ENCODE measurements at places on chromosomes 6 and 20. TPM values are rescaled to one million over a fixed set of nuclear protein-coding genes. Genes with fewer than 3 reads are reported as not detected.

DNA sequence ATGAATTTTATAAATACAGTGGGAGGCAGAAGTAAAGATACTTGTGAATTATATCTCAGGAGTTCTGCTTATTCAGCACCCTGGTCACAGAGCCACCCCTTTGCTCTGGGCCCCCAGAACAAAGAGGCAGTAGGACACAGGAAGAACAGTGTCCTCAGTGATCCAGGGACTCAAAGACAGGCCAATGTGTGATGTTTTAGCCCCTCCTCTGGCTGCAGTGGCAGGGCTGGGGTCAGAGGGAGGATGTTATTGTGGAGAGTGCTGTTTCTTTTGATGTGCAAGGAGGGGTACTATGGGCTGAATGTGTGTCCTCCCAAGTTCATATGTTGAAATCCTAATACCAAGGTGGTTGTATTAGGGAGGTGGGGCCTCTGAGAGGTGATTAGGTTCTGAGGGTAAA lies 74.1 kb upstream of the MAP3K7 start:
- no peak for DNase-seq
- H3K27ac ChIP-seq: no peak overlapping the region
- no peaks in the 10 kb centered on the region for H3K36me3 ChIP-seq
- H3K4me3 ChIP-seq: no peak overlapping the region
- H3K4me1 ChIP-seq: no peaks in the 10 kb centered on the region

DNA sequence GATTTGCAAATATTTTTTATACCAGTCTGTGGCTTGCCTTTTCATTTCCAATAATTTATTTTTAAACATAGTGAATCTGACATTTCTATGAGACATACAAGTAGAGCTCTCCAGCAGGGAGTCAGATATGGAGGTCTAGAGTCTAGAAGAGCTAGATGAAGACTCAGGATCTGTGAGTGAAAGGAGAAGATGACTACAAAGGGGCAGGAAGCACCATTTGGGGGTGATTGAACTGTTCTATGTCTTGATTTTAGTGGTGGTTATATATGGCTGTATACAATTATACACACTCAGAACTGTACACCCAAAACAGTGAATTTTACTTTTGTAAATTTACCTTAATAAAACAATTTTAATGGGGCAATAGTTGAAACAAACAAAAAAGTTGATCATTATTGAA lies 127.9 kb upstream of the BACH2 start:
- H3K4me1 ChIP-seq: no peaks in the 10 kb centered on the region
- H3K27ac ChIP-seq: no peak overlapping the region
- no peak for DNase-seq
- no peak overlapping the region for H3K4me3 ChIP-seq
- no peaks in the 10 kb centered on the region for H3K27me3 ChIP-seq

DNA sequence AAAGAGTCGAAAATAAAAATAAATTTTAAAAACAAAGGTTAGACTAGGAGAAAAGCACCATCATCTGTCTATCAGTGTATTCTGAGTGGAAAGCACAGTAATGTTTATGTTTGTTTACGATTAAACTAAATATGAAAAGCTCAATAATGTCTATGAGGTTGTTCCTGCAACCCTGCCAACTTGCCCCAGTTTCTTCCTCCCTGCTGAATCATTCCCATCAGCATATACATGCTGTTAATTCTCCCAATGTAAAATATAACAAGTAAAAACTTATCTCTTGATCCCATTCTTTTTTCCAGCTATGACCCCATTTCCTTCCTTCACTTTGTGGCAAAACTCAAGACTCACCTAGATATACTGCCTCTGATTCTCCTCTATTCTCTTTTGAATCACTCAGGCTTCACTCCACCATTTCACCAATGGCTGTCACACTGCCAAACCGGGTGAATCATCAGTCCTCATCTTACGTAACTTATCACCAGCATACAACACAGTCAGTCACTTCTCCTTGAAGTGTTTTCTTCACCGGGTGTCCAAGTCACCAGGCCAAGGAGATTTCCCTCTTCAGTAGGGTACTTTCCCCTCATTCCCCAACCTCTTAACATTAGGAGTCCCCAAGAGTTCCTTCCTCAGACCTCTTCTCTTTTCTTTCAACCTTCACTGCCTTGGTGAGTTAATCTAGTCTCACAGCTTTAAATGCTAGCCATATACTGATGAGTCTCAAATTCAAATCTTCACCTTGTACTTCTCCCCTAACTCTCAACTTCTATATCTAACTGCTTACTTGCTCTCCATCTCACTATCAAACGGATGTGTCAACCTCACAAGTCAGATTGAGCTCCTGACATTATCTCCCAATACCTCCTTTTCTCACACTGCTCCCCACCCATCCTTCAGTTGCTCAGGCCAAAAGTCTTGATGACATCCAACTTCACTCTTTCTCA lies 6.2 kb downstream of the TMEM242 start:
- no peaks in the 10 kb centered on the region for H3K4me1 ChIP-seq
- DNase-seq: peak; percentile 75
- no peak overlapping the region for H3K4me3 ChIP-seq
- peak overlapping the region; percentile 21 for H3K27ac ChIP-seq
- peaks cover 24% of the 10 kb centered on the region for H3K36me3 ChIP-seq
- H3K27me3 ChIP-seq: no peaks in the 10 kb centered on the region

DNA sequence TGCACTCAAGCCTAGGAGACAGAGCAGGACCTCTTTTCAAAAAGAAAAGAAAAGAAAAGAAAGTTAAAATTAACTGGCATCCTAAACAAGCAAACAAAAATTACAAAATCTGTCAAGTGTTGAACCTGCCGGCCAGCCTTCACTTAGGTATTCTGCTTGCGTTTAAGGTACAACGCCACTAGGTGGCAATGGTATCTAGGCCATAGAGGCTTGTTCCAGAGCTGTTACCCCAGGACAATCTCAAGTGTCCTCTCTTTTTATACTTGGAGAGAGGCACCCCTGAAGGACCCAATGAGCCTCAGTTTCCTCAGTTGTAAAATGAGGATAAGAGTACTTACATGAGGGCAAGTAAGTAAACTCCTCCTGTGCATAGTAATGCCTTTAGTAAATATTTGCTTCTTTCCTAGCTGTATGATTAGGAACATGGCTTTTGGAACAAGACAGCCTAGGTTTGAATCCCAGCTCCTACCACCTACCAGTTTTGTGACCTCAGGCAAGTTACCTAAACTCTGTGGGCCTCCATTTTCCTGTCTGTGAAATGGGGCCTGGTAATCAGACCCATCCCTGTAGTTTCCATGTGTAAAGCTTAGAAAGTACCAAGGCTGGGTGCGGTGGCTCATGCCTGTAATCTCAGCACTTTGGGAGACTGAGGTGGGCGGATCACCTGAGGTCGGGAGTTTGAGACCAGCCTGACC lies 5.8 kb upstream of the PACSIN1 start:
- no peaks in the 10 kb centered on the region for H3K36me3 ChIP-seq
- H3K27ac ChIP-seq: no peak overlapping the region
- no peaks in the 10 kb centered on the region for H3K4me1 ChIP-seq
- no peak overlapping the region for H3K4me3 ChIP-seq
- no peaks in the 10 kb centered on the region for H3K27me3 ChIP-seq

GRCh38 chr6:5174244-5174643 lies 86.5 kb downstream of the LYRM4 start:
- H3K4me1 ChIP-seq: no peaks in the 10 kb centered on the region
- H3K36me3 ChIP-seq: no peaks in the 10 kb centered on the region
- no peak overlapping the region for H3K27ac ChIP-seq
- no peaks in the 10 kb centered on the region for H3K27me3 ChIP-seq

DNA sequence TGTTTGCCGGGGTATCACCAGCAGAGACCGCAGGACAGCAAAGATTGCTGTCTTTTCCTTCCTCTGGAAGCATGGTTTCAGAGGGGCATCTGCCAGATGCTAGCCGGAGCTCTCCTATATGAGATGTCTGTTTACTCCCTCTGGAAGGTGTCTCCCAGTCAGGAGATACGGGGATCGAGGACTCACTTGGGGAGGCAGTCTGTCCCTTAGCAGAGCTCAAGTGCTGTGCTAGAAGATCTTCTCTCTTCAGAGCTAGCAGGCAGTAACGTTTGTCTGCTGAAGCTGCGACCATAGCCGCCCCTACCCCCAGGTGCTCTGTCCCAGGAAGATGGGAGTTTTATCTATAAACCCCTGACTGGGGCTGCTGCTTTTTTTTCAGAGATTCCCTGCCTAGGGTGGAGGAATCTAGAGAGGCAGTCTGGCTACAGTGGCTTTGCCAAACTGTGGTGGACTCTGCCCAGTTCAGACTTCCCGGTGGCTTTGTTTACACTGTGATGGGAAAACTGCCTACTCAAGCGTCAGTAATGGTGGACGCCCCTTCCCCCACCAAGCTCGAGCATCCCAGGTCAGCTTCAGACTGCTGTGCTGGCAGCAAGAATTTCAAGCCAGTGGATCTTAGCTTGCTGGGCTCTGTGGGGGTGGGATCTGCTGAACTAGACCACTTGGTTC lies 133.0 kb upstream of the FLRT3 start:
- H3K27ac ChIP-seq: peak overlapping the region; percentile 22
- no peak overlapping the region for H3K4me3 ChIP-seq
- peak; percentile 60 for DNase-seq
- no peaks in the 10 kb centered on the region for H3K36me3 ChIP-seq

- H3K4me1 ChIP-seq: no peaks in the 10 kb centered on the region
- no peak overlapping the region for H3K4me3 ChIP-seq
- H3K27me3 ChIP-seq: no peaks in the 10 kb centered on the region
- no peaks in the 10 kb centered on the region for H3K36me3 ChIP-seq
- no peak for DNase-seq
Observed at GRCh38 chr6:145600299-145600698, 135.0 kb downstream of the EPM2A start.

DNA sequence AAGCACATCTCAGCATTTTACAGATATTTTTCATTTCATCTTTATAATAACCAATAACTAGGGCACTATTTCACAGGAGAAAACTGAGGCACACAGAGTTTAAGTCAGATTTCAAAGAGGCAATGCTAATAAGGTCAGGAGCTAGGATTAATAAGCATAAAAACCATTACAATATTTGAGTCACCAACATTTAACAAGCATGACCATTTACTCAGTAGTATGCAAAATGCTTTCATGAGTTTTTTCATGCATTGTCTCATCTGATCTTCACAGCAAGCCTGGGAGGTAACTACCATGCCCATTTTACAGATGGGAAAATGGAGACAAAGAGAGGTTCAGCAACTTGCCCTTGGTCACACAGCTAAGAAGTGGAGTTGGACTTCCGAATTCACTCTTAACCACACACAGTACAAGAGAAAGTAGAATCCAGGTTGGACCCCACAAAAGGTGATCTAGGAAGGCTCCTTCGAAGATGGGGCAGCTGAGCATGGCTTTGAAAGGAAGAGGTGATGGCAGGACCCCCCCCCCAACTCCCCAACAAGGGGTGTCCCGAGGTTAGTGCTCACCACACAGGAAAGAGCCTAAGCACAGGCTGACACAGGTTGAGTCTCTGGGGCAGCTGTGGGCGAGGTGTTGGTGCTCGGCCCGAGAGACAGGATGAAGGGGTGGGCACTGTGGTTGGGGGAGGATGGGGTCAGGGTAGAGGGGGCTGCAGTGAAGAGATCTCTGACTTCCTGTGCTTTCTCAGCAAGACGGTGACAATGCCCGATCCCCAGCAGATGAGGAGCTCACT lies 108.8 kb downstream of the PREX1 start:
- H3K4me3 ChIP-seq: no peak overlapping the region
- peaks cover 18% of the 10 kb centered on the region for H3K4me1 ChIP-seq
- H3K36me3 ChIP-seq: no peaks in the 10 kb centered on the region
- no peak overlapping the region for H3K27ac ChIP-seq
- H3K27me3 ChIP-seq: no peaks in the 10 kb centered on the region
- DNase-seq: no peak

DNA sequence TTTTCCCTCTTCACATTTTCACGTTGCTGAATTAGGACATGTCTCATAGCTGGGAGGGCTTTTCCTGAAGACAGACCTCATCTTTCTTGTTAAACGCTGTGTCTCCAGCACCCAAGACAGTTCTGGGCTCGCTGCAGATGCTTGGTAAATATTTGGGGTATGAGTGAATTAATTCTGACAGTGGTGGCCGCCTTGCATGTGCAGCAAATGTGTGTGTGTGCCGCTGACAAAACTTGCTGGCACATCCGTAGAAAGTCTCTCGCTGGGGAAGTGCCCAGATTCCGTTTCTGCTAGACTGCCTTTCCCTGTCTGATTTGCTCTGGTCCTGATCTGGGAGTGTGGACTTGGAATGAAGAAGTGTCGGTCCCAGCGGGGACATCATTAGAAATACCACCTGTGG lies 48.2 kb upstream of the ZNFX1 start:
- H3K27ac ChIP-seq: no peak overlapping the region
- DNase-seq: no peak
- no peaks in the 10 kb centered on the region for H3K4me1 ChIP-seq
- H3K4me3 ChIP-seq: no peak overlapping the region
- no peaks in the 10 kb centered on the region for H3K36me3 ChIP-seq
- H3K27me3 ChIP-seq: peaks cover 5% of the 10 kb centered on the region

DNA sequence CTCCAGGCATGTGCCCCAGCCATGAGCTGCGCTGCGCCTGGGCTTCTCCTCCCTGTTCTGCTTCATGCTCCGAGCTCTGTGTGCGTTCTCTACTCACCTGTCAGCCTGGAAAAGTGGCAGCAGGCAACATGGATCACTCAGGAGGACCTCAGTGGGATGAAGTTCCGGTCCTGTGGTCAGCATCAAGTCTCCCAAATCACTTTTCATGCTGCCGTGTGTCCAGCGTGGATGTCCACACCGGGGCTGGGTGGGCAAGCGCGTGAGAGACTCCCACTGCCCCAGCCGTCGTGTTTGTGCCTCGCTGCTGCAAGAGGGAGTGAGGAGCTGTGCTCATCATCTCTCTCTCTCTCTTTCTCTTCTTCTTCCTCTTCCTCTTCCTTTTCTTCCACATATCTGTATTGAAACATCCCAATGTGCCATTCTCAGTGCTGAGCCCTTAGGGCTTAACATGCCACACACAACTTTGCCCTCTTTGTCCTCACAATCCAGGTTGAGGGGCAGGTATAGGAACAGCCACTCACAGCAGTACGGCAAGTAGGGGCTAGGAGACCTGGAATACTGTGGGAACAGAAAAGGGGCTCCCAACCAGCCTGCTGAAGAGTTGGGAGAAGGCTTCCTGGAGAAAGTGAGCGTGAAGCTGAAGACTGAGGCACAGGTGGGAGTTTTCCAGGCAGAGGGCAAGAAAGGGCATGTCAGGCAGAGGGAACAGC lies 3.8 kb upstream of the PDYN start:
- no peak overlapping the region for H3K4me3 ChIP-seq
- H3K36me3 ChIP-seq: no peaks in the 10 kb centered on the region
- no peaks in the 10 kb centered on the region for H3K27me3 ChIP-seq
- no peaks in the 10 kb centered on the region for H3K4me1 ChIP-seq
- no peak overlapping the region for H3K27ac ChIP-seq

DNA sequence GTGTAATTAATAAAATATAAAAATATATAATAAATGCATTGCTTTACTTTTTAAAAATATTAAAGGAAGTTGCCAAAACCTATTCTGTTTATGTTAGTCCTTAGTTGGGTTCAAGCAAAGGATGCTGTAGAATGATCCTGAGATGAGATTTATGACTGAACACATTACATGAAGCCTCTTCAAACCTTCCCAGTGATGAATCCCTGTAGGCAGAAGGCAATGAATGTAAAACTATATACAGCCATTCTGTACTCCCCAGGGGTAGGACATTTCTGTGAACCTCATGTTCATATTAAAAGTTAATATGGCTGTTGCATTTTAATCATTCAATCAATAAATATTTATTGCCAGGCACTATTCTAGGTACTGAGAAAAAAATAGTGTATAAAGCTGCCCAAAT lies 166.0 kb downstream of the RFPL4B start:
- no peak overlapping the region for H3K27ac ChIP-seq
- no peak overlapping the region for H3K4me3 ChIP-seq
- DNase-seq: no peak
- H3K4me1 ChIP-seq: no peaks in the 10 kb centered on the region
- H3K36me3 ChIP-seq: no peaks in the 10 kb centered on the region
- no peaks in the 10 kb centered on the region for H3K27me3 ChIP-seq

The NINL gene
- 3.7 TPM for total RNA-seq

The MEP1A gene
- total RNA-seq: 0.07 TPM

The CDH22 gene
- total RNA-seq: not detected

The SCRT2 gene
- total RNA-seq: not detected

The HMGCLL1 gene
- total RNA-seq: 0.25 TPM

Measured in right lobe of liver (tissue), 6 donors.